ENCODE measurements at places on chromosomes 16 and 17.

GRCh38 chr17:61395409-61395982 lies 4.1 kb upstream of the TBX2 start:
- DNase-seq: no peak

DNA sequence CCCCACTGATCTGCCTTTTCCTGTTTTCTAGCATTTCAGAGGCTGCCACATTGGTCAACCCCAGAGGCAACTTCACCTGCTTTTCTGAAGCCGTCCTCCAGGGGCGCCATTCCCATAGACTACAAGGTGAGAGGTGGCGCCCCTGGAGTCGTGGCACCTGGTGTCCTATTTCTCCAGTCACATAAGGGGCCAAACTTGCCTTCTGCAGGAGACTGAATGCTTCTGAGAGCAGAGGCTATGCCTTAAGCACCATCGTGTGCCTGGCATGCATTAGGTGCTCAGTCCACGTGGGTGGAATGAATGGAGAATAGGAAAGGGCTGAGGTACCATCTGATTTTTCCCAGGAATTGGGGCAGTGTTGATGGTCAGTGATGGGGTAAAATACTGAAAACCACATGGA lies 164.8 kb downstream of the HAPSTR1 start:
- no peak for DNase-seq

DNA sequence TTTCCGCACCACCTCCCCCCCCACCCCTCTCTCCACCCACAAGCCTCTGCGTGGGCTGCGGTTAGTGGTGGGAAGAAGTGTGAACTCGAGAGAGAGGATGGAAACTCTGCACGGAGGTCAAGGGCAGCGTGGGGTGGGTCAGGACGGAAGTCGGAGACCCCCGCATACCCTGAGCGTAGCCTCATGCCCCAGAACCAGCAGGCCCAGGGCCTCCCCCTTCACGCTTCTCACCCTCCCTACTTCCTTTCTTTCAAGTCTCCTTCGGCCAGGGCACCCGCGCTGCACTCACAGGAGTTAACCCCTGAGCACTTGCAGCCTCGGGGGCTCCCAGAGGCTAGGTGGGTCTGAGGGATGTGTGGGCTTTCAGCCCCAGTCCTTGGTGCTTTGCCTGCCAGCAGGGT lies 9.2 kb downstream of the TBKBP1 start:
- DNase-seq: no peak

DNA sequence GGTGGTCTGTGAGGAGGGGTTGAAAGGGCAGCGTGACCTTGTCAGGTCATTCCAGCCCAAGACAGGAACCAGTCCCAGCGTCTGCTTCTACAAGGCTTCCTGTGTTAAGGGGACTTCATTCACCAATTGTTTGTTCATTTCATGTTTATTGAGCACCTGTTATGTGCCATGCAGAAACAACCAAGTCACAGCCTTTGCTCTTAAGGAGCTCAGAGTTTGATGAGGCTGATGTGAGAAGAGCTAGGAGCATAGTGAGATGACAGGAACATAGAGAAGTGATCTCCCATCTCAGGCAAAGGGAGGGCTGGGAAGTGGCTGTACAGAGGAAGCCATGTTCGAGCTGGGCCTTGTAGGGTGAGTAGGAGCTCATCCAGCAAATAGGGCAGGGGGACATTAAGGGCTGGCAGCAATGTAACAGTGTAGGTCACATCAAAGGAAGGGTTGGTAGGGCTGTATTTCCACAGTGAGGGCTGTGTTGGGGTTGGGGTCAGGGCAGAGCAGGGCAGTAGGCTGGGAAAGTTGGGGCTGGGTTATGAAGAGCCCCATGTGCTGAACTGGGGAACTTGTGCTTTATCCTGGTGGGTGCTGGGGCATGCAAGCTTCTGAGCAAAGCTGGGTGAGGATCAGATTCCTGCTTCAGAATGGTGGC lies 79.8 kb downstream of the ARHGAP23 start:
- DNase-seq: no peak

DNA sequence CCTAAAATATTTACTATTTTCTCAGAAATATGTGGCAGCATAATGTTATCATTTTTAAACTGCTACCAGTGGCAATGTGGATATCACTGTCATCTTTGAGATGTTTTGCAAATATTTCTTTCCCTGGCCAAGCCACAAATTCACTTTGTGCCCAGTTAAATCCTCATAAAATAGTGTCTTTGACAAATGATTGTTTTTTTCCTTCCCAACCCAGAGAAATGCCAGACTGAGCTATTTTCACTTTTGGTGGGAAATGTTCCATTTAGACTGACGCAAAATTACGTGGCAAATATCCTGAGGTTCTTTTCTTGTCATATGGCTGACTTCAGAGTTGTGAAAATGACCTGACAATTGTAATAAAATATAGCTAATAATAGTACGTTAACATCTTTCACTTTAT lies 807.0 kb upstream of the SOX9 start:
- DNase-seq: no peak

GRCh38 chr16:49540836-49541235 lies 167.2 kb downstream of the C16orf78 start:
- DNase-seq: no peak

- DNase-seq: peak; percentile 87
Observed at GRCh38 chr16:58515125-58515870, at the start of gene SETD6. Gene SETD6 (plus strand): TSS chr16:58515517. CDS start chr16:58515538, 21 bp downstream.

- no peak for DNase-seq
Observed at GRCh38 chr17:45116434-45117016, 15.8 kb downstream of the PLCD3 start.

GRCh38 chr16:19062706-19063105 lies 4.7 kb upstream of the COQ7 start:
- DNase-seq: no peak

DNA sequence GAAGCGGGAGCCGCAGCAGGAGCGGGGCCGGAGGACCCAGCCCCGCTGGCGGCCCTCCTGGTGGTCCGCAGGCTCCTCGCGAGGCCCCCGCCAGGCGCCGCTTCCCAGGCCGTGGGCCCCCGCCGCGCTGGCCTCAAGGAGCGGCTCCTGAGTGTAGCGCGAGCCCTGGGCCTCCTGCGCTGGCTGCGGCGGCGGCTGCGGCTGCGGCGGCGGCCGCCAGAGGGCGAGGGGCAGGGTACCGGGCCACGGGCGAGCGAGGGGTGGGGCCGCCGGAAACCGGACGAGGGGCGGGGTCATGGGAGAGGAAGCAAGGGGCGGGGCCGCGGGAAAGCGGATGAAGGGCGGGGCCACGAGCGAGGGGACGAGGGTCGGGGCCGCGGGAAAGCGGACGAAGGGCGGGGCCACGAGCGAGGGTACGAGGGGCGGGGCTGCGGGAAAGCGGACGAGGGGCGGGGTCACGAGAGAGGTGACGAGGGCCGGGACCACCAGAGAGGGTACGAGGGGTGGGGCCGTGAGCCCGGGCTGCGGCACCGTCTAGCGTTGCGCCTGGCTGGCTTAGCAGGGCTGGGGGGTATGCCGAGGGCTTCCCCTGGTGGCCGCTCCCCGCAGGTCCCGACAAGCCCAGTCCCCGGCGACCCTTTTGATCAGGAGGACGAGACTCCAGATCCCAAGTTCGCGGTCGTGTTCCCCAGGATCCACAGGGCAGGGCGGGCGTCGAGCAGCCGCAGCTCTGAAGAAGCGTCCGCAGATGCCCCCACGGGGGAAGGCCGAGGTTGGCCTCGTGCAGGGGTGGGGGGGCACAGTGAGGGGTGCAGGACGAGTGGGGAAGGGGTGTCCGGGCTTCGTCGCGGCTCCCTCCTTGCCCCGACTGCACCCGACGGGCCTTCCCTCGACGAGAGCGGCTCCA lies 1.7 kb downstream of the MYO15B start:
- peak; percentile 87 for DNase-seq

GRCh38 chr16:48126801-48127644 lies 28.8 kb downstream of the ABCC12 start:
- DNase-seq: no peak

DNA sequence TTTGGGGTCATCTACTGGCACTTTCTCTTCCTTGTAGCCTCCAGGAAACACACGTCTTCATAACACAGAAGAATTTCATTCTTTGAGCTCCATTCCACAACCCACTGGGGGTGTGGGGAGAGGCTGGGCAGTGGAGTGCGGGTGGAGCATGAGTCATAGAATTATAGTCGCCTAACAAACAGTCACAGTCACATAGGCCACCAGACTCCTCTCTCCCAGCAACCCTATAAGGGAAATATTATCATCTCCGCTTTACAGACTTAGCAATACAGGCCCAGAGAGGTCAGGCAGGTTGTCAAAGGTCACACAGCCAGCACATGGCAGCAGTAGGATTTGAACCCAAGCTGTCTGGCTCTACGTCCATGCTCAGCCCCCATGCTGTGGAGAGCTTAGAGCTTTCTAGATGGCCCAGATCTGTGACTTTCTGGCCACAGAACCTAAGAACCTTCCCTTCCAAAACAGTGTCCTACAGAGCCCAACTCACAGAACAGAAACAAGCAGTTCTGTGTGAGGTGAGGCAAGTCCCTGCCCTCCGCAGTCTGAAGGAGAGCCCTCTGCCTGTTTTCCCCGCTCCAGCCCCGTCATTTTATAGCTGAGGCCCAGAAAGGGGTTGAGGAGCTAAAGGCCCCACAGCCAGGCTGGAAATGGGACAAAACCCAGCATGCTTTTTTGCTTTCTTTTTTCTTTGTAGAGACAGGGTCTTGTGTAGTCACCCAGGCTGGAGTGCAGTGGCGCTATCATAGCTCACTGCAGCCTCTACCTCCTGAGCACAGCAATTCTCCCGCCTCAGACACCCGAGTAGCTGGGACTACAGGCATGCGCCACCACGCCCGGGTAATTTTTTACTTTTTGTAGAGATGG lies 10.7 kb upstream of the LITAF start:
- DNase-seq: no peak
